ENCODE measurements at places on chromosomes 11 and 22.
A peak's percentile ranks its signal among the peaks of the same experiment; 100 is the strongest.

- DNase-seq, result no peak
These were observed 85.0 kb downstream of the RPL27A start for GRCh38 chr11:8767466-8768142.

DNA sequence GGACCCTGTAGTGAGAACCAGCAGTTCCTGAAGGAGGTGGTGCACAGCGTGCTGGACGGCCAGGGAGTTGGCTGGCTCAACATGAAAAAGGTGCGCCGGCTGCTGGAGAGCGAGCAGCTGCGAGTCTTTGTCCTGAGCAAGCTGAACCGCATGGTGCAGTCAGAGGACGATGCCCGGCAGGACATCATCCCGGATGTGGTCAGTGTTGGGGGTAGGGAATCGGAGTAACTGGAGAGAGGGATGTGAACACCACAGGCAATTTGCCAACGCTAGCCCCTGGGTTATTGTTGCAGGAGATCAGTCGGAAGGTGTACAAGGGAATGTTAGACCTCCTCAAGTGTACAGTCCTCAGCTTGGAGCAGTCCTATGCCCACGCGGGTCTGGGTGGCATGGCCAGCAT, 19.9 kb downstream of the MADD start:
- no peak for DNase-seq

DNA sequence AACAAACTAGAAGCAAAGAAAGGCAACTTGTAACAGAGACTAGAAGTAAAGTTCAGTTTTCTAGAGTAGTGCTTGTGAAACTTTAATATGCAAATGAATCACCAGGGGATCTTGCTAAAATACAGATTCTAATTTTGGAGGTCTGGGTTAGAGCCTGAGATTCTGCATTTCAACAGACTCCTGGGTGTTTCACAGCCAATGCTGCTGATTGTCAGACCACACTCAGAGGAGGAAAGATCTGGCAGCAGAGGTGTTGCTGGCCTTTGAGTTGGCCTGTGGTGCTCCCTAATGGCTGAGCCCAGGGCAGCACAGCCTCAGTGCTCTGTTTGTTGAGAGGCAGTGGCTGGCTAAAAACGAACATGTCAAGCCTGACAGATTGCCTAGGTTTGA, 5.4 kb downstream of the CRY2 start:
- no peak for DNase-seq

DNA sequence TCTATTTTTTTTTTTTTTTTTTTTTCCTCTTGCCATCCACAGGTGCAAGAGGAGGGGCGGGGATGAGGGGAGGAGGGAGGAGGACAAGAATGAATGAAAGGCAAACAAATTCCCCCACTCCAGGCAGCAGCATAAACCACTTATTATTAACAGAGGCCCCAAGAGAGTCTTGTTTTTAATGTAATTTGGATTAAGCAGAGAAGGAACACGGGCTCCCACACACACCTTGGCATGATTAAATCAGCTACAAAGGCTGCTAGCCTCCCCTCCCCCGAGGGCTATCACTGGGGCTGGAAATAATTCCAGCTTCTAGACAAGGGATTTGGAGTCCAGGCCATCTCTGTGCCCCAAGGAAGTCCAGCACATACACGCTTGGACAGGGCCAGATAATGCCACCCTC, 93.4 kb upstream of the DRD2 start:
- DNase-seq, result no peak

GRCh38 chr11:14148653-14149273, 186.2 kb downstream of the SPON1 start:
- peak; percentile 28 for DNase-seq
